ENCODE measurements at places on chromosomes 7 and 10.

GRCh38 chr7:41977151-41977651 is 259.8 kb downstream of the GLI3 start:
- DNase-seq, result no peak

- no peak for DNase-seq
Observed at GRCh38 chr7:5359344-5359743, 64.3 kb downstream of the TNRC18 start.

DNA sequence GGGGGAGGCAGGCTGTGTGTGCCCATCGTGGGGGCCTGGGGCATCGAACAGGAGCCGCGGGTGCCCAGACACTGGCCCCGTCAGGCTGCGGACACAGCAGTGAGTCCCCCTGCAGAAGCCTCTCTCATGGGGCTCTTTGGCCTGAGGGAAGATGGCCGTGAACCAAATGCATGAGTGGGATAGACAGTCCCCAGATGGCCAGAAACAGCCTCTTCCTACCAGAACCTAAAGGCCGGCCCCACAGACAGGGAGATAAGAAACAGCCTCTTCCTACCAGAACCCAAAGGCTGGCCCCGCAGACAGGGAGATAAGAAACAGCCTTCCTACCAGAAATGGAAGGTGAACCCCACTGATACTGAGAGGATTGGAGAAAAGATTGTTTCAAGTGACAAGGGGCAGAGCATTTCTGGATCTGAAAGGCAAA is 16.6 kb downstream of the IDI2 start:
- no peak for DNase-seq

DNA sequence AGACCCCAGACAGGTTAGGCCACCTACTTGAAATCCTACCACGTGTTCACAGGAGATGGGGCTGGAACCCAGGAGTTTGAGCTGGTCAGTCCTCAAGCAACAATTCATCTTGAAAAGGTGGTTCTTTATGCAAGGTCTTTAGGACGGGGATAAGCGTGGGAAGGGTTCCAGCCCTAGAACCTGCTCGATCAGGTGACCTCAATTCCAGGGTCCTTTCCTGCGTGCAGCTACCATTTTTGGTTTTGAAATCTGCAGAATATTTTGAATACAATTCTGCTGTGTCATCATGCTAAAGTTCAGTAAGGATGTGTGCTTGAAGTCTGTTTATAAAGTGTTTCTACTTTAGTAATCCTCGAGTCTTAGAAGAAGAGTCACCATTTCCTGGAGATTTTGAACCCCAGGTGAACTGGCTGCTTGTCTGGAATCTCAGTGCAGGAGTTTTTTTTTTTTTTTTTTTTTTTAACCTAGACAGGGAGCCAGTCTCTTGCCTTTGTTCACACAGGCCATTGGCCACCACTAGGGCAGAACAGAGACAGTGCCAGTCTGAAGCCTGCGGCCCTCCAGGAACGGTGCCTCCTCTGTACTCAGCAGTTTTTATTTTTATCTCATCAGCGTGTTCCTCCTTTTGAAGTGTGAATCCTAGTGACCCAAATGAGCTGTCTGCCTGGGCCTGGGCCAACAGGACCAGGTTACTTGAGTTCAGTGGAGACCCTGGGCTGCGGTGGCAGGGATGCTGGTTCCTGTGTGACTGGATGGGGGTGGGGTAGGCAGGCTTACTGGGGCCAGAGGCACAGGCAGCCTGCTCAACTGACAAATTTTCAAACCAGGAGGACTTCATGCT is 54.6 kb downstream of the EEPD1 start:
- DNase-seq, result peak; percentile 32

DNA sequence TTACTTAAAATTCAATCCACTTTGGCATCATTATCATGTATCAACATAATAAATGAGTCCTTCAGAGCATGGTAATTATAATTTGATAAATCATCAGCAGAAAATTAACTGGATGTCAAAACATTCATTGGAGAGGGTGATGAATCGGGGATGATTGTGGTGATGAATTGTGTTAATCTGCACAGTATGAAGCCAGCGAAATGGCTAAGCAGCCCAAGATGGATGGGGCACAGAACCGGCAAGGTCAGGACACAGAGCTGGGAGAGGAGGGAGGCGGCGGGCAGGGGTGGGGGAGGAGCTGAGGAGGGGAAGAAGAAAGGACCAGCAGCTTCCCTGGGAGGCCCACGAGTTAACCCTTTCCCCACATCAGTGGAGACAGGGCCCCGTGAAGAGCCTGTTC is 536.1 kb downstream of the LRMDA start:
- no peak for DNase-seq

- no peak for DNase-seq
Observed at GRCh38 chr10:114228156-114228555, 10.9 kb upstream of the VWA2 start.

DNA sequence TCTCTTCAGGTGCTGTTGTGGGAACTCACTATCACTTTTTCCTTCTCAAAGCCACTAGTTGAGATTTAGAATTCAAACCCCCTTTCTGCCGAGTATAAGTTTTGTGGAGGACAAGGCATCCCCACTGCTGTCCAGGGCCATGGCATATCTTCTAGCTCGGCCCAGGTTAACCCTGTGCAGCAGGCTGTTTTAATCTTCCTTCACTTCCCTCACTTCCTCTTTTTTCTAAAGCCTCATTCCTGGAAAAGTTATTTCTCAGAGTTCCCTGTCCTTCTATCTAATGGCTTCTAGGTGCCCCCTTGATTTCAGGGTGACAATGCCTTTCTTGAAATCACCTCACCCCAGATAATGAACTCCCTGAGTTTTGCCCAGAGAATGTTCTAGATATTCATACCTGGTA is 222.3 kb downstream of the SNX10 start:
- no peak for DNase-seq

DNA sequence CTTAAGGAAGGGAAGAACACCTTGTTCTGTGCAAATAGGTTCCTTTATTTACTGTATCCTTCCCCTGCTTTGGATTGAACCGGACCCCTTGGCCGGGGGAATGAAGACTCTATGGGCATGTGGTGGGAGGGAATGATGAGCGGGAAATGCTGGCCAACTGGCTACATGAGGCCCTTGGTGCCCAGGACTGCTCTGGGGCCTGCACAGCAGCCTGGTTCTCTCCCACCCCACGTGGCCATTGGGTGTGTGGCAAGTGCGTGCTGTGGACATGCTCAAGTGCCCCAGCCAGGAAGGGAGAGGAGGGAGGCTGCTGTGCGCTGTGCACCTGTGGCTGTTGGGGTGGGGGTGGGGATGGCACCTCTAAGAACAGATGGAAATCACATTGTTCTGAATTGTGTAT is 917.0 kb upstream of the GHITM start:
- no peak for DNase-seq

DNA sequence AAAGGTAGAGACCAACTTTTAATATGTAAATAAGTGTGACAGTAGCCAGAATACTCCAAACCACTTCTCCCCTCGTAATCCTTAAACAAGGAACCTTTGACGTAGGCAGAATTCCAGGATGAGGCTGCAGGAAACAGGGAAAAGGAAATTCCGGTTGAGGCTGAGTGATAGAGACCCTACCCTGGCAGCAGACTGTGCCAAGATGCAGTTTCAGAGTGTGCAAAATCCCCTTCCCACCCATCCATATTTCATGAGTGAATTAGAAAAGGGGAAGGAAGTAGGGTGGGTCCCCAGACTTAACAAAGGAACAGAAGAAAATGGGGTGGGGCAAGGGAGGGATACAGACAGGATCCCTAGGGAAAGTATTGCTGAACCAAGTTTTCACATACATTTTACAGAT is 143.0 kb downstream of the RAPGEF5 start:
- no peak for DNase-seq

DNA sequence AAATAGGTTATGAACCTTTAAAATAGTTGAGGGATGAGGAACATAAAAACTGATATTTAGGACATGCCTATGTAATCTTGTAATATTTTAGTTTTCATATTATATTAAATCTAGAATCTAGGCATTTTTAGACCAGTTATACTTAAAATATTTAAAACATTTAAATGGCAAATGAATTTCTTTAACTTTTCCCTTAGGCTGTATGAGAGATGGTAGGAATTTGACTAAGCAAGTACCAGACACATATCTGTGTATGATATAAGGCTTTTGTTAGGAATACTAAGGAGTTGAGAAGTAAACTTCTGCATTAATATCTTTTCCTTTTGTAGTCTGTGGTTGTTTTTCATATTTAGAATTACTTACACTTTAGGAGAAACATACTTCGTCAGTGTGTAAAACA is 25.1 kb downstream of the SEPTIN7 start:
- DNase-seq, result no peak

GRCh38 chr10:63672491-63672890 is 151.3 kb downstream of the REEP3 start:
- no peak for DNase-seq

- no peak for DNase-seq
Observed at GRCh38 chr10:119281581-119282071, 74.3 kb downstream of the GRK5 start.

GRCh38 chr10:112615269-112615668 is 168.3 kb downstream of the VTI1A start:
- DNase-seq, result no peak

DNA sequence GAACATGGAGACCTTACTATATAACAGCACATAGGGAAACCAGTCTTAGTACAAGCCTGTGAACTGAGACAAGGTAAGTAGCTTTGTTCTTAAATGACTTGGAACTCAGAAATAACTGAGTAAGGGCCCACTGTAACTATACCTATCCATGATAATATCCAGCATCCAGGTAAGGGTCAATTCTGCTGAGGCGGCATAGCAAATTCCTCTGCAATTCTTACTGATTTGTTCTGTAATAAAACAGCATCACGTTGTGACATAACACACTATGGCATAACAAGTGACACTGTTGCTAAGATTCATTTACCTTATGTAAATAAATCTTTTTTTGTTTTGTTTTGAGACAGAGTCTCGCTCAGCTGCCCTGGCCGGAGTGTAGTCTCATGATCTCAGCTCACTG is 97.4 kb downstream of the JMJD1C start:
- DNase-seq, result no peak

GRCh38 chr7:131196803-131197202 is 130.9 kb upstream of the MKLN1 start:
- DNase-seq, result no peak

- no peak for DNase-seq
Observed at GRCh38 chr7:108120196-108120595, 10.0 kb downstream of the LAMB4 start.

GRCh38 chr7:64871761-64872160 is 31.3 kb upstream of the ZNF273 start:
- DNase-seq, result no peak

GRCh38 chr7:17903337-17903736 is 37.0 kb downstream of the SNX13 start:
- DNase-seq, result no peak

DNA sequence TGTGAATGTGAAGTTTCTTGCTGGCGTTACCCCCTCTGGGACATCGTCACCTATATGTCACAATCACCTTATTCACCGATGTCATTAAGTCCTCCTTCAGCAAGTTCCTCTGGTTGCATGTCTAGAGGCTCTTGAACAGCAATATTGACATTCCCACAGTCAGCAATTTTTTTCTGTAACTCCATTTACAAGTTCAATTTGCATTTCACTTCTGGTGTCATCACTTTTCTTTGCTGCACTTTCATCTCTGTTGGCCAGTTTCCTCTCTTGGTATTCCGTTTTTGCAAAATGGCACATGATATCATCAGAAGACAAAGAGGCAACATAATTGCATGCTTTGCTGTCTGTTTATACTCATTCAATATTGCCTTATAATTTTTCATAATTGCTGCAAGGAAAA is 69.8 kb downstream of the SRI start:
- no peak for DNase-seq

DNA sequence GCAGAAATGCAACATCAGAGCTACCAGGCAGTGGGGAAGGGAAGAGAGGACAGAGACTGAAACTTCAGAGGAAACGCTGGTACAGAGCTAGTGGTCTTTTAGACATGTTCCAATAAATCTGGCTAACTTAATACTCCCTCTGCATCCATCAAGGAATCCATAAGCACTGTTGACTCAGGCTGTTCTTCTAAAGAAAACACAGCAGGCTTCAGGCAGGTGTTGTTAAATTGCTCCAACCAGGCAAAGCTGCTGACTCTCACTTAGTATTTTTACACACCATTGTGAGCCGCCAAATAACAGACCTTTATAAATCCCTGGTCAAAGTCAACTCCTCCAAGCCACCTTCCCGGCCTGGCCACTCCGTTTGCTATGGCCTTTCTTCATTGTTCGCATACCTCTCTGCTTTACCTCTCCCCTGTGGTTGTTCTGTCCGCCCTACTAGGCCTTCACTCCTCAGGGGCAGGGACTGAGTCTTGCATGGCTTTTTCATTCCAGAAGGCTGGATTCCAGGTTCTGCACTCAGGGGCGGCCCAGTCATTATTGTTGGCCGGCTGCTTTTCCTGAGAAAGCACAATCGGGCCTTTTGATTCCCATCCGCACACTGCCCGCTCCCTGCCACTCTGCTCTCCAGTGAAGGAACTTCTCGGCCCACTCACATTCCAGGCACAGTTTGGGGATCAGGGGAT is 18.4 kb downstream of the CREB3L2 start:
- no peak for DNase-seq

DNA sequence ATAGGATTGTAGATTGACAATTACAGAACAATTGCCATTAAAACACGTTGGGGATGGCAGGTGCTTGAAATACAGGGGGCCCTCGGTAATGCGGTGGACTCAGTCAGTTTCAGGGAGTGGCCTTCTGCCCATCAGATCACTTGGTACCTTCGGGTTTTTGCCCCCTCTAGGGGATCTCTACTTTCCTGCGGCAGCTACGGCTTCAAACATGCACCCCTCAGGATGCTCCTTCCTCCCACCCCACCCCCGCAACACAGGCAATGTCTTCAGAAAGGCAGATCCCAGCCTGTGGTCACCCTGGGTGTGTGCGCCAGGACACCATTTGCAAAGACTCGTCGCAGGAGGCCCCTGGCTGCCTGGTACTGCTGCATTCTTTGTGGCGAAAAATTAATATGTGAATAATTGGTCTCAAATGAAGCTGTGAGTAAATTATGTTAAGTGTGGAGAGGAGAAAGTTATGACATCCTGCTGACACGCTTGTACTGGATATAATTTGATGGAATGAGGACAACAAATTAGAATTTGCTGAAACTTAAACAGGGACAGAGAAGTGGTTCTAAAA is 431.0 kb upstream of the MKI67 start:
- no peak for DNase-seq

DNA sequence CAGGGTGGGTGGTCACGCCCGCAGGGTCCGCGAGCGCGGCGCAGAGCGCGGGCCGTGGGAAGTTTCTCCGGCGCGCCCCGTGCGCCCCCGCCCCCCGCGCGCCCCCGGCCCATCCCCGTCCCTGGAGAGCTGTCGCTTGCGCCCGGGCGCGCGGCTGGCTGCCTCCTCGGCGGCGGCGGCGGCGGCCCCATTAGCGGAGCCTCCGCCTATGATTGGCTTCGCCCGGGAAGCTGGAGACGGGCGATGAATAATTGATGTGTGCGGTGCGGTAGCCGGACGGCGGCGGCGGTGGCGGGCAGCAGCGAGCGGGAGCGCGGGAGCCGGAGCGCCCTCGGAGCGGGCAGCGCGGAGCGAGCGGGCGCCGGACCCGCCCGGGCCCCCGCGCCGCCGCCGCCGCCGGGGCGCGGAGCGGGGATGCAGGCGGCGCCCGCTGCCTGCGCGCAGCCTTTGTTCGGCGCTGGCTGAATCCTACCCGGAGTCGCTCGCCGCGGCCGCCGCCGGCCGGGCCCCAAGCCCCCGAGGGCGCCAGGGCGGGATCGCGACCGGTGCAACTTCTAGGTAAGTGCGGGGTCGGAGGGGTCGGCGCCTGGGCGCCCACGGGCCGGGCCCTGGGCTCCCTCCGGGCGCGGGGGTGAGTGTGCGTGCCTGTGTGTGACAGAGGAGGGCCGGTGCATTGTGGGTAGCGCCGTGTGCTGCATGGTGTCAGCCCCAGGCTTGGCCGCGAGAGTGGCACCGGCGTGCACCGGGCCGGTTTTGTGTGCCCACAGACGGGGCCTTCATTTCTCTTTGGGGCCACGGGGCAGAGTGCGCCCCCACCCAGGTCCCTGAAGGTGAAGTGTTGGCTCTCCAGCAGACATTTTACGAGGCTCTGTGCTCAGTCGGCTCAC is 103.8 kb upstream of the PPIF start:
- no peak for DNase-seq
